CD4-positive, CD25-positive, alpha-beta regulatory T cell (primary cell): ENCODE measurements at places on chromosomes 1 and 21. TPM values are rescaled to one million over a fixed set of nuclear protein-coding genes. Genes with fewer than 3 reads are reported as not detected.

The ANKRD65 gene
- total RNA-seq: not detected

The AIRE gene
- total RNA-seq: 0.39 TPM

The GPR52 gene
- total RNA-seq: 11.3 TPM

The TXLNA gene
- 30.9 TPM for total RNA-seq

The MAP3K21 gene
- total RNA-seq: 0.30 TPM

The MTMR11 gene
- total RNA-seq: 0.47 TPM

The ERG gene
- total RNA-seq: 1.5 TPM

The CDC42BPA gene
- 1.5 TPM for total RNA-seq

The TEX50 gene
- not detected for total RNA-seq

The SLAMF6 gene
- 60.0 TPM for total RNA-seq

The RHCE gene
- total RNA-seq: not detected

The ARPC5 gene
- total RNA-seq: 76.3 TPM

- peak; percentile 58 for DNase-seq
Measured at GRCh38 chr1:172699111-172699510, 40.2 kb downstream of the FASLG start.

GRCh38 chr1:186578325-186579016, 101.8 kb downstream of the PTGS2 start:
- no peak for DNase-seq

DNA sequence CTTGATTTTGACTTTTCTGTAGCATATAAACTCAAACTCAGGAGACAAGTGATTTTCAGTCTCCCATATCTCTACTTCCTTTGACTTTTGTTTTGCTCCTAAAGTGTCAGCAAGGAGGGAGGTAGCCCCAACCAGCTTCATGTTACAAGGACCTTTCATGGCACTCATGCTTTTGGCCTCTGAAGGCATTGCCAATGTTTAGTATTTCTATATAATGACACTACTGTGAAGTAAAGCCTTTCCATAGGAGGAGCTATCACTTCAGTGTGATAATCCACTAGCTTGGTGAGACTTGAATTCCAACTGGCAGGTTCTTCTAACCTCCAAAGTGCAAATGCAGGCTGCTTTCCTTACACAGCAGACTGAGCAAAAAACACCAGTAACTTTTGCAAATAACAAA, 14.4 kb downstream of the COLGALT2 start:
- no peak for DNase-seq

- no peak for DNase-seq
Measured at GRCh38 chr1:176847052-176847451, 317.5 kb downstream of the ASTN1 start.

DNA sequence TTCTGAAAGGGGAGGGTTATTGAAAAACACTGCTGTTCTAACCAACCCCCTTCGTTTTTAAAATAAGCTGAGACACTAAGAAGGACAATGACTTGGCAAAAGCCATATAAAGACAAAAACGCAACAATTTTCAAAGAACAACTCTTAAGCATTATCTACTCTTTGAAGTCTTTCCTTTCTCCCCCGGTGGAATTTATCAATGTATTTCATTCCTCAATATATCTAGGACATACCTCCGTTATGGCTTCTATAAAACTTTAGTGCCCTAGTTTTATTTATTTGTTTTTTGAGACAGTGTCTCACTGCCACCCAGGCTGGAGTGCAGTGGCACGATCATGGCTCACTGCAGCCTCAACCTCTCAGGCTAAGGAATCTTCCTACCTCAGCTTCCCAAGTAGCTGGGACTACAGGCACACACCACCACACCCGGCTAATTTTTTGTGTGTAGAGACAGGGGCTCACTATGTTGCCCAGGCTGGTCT, 3.2 kb downstream of the NRDC start:
- DNase-seq: no peak

DNA sequence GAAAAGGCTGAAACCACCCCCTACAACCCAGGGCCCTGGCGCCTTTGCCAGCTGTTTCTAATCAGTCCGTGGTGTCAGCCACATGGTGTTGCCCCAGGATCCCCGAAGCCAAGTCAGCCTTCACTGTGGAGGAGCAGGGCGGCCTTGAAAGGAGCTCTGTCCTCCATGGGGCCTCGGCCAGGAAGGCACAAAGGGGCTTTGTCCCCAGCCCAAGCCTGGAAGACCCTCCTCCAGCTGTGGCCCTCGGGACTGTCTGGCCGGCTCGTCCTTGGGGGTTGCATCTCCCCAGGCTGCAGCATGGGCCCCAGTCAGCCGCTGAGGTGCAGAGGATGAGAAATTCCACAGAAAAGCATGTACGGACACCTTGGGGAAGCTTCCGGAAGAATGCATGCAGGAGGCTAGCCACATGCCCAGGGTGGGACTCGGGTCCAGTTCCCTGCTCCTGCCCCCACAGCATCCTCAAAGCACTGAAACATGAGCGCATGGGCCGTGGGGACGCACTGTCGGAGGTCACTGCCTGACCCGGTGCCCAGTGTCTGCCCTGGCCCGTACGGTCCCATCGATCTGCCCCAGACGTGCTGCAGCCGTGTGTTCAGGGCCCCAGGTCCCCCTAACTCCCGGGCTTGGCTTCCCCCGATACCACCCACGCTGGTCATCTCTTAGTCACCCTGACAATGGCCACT, 38.6 kb upstream of the POFUT2 start:
- DNase-seq: no peak

- DNase-seq: no peak
Measured at GRCh38 chr21:33390479-33390878, 12.7 kb upstream of the IFNGR2 start.

- DNase-seq: no peak
Measured at GRCh38 chr1:200891774-200892157, 2.9 kb upstream of the INAVA start.

GRCh38 chr1:10672343-10673050, 123.9 kb downstream of the CASZ1 start:
- no peak for DNase-seq

GRCh38 chr1:192151176-192151575, 7.1 kb upstream of the RGS18 start:
- DNase-seq: no peak

GRCh38 chr1:172671591-172671990, 12.7 kb downstream of the FASLG start:
- DNase-seq: no peak

DNA sequence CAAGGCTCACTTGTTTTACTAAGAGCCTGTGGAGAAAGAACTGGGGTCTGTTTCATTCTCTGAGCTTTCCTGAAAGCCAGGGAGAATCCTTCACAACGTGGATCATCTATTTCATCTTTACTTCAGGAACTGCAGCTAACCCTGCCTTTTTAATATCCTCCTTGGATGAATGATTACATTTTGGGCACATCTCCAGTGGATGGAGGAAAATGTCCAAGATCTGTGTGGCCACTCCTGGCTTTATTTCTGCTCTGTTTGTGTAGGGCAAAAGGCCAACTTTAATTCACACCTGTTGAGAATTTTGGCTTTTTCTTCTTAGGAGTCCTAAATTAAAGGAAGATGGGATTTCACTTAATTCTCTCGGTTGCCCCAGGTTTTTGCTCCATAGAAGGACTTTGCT, 69.5 kb upstream of the CACNA1E start:
- DNase-seq: no peak

DNA sequence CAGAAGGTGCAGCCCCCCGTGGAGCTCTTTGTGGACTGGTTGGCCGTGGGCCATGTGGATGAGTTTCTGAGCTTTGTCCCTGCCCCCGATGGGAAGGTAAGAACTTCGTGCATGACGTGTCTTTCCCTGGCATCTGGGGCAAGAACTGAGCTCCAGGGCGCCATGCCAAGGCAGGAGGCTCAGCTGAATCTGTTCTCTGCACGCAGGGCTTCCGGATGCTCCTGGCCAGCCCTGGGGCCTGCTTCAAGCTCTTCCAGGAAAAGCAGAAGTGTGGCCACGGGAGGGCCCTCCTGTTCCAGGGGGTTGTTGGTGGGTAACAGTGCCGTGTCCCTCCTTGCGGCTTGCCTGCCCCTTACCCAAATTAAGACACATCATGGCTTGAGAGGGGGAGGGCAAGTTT, 27.7 kb downstream of the PADI3 start:
- no peak for DNase-seq

- no peak for DNase-seq
Measured at GRCh38 chr1:151693057-151693651, 23.4 kb downstream of the CELF3 start.

DNA sequence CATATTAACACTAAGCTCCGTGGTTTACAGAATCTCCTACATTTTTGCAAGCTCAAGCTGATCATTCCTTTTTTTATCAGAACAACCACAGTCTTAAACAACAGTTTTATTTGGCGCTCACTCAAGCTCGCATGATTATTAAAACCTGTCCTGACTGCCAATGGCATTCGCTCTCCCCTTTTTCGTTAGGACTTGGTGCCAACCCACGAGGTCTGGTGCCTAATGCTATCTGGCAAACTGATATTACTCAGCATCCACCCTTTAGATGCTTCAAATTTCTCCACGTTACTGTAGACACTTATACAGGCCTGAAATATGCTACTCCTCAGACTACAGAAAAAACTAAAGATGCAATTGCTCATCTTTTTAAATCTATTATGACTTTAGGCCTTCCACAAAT, 23.0 kb upstream of the ITLN1 start:
- no peak for DNase-seq

- no peak for DNase-seq
Measured at GRCh38 chr1:203667616-203668015, 41.0 kb downstream of the ATP2B4 start.

- DNase-seq: no peak
Measured at GRCh38 chr1:117499071-117499470, 106.8 kb upstream of the TENT5C start.

DNA sequence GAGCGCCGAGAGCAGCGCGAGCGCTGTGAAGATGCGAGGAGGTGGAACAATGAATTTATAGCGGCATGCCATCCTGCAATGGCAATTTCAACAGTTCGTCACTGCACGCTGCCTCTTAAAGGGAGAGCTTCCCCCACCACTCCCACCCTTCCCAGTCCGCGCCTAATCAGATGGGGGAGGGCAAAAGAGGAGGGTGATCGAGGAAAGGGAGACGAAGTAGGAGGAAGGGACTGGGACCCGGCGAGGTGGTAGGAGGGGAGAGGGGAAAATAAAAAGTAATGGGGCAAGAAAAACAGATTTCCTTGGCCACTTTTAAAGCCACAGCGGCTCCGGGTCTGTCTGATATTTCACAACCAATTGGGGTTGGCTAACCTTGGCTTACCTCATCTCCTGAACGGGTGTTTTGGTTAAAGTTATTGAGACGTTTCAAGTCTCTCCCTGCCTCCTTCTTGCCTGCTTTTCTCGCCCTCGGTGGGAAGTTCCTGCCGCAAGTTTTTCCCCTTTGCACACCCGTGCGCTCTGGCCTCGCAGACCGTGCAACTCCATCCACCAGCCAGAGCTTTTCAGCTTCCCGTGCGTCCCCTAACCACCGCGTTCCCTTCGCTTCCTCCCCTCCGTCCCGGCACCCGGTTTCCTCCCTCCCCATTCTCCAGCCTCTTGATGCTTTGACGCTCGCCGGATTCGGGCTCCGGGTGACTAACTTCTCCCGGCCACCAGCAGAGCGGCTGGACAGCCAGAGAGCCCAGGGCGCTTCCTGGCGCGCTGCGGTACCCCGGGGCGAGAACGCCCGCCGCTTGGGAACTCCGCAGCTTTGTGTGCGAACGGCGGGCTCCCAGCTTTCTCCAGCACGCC, at the start of gene ADAMTS5:
ADAMTS5 (minus strand) TSS at position 27 of the 852 bp plus-strand sequence. CDS start 697 bp downstream, outside the sequence.
- DNase-seq: no peak

GRCh38 chr1:202179828-202180750, 13.5 kb upstream of the LGR6 start:
- no peak for DNase-seq

DNA sequence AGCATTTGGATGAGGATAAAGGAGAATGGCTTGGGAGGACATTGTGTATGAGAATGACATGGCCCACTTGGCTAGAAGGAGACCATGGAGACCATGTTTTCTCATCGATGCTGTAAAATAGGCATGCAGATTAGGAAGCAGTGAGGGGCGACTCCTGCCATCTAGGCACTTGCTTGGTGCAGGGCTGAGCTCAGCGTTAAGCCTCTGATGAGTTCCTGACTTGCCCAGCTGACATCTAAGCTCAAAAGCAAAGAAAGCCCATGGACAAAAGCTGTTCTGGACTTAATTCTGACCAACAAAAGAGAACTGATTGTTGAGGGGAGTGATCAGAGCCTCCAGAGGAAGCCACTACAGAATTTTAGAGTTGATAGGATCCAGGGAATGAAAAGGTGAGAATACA, 74.5 kb downstream of the LRRN2 start:
- no peak for DNase-seq

DNA sequence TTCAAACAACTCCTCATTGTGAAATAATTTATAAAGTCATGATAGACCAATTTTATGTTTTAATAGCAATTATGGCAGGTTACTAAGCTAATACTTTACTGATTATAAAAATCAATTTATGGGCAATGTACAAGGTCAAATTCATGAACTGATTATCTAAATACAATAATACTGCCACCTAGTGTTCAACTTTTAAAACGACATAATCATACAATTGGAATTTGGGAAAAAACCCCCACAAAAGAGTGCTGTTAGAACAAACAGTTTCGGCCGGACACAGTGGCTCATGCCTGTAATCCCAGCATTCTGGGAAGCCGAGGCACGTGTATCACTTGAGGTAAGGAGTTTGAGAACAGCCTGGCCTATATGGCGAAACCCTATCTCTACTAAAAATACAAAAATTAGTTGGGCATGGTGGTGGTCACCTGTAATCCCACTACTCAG, 14.0 kb downstream of the GTF2B start:
- DNase-seq: peak; percentile 16

- no peak for DNase-seq
Measured at GRCh38 chr1:85450832-85451231, 14.1 kb downstream of the DDAH1 start.

DNA sequence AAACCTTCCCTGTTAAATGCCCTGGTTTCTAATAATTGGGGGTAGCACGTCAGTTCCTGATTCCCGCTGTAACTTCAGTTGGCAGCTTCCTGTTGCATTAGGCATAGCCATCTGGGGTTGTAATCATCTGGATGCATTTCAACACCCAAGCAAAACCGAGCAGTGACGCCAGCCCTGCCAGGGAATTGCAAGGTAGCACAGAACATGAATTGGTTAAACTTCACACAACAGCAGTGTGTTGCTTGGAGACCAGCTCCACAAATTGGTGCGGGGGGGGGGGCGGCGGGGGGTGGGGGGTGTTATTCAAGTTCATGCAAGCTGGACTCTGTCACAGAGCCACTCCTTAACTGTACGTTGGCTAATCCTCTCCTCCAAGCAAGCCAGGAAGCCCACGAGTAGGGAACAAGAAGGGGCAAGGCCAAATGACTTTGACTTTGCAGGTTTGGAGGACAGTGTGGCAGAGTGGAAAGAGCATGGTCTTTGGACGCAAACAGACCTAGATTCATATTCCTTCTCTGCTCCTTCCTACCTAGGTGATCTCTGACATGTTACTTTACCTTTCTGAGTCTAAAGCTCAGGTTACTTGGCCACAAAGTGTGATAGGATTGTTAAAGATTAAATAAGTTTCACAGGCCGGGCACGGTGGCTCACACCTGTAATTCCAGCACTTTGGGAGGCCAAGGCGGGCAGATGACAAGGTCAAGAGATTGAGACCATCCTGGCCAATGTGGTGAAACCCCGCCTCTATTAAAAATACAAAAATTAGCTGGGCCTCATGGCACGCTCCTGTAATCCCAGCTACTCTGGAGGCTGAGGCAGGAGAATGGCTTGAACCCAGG, 4.7 kb downstream of the LAX1 start:
- no peak for DNase-seq
